ENCODE measurements at places on chromosomes 2 and 18.

DNA sequence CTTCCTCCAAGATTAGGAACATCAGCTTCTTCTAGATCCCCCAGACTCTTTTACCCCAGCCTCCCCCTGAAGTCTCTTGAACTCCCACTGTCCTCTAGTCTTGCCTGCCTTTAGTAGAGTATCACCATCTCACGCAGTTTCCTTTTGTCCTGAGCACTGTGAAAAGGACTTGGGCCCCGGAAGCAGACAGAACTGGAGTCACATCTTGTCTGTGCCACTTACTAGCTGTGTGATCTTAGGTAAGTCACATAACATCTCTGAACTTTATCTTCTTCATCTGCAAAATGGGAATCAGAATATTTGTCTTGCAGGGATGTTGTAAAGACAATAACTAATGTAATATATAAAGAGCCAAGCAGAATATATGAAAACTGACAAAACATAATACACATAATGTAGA lies 8.4 kb upstream of the TRABD2A start:
- DNase-seq = no peak

- no peak for DNase-seq
Observed at GRCh38 chr18:75362435-75362834, 65.1 kb downstream of the SMIM21 start.

GRCh38 chr2:111035830-111036441 lies 84.8 kb upstream of the BCL2L11 start:
- DNase-seq = no peak

DNA sequence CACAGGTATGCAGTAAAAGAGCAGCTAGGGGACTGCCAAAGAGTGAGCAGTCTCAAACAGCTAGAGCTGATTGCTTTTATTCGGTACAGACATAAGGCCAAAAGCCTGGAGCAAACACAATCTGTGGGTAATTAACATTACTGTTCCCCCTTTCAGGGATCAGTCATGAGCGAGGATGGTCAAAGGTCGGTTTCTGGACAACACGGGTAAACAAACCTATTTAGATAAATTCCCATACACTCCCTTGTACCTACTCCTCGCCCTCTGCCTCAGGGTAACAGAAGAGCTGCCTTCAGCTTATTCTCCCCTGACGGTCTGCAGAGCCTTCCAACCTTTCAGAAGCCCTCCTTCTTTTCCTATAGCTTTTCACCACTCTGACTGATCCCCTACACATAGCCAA lies 586.0 kb downstream of the SUCLG1 start:
- DNase-seq = no peak

- DNase-seq = no peak
Observed at GRCh38 chr2:172673056-172673683, 62.5 kb upstream of the RAPGEF4 start.

DNA sequence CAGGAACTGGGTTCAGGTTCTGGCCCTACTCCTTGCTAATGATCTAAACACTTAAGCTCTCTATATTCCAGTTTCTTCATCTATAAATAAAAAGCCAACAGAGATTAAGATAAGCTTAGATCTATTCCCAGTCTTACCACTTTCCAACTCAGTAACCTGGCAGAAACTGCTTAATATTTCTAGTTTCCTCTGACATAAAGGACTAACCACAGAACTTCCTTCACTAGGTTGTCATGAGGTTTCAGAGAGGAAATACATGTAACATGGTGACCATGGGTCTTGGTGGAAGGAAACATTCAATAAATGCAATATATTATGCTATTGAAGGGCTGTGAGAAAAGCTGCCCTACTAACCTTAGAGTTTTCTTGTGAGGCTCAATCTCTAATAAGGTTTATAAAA lies 114.4 kb upstream of the PDE1A start:
- DNase-seq = no peak

- DNase-seq = no peak
Observed at GRCh38 chr2:239445771-239446524, 45.1 kb upstream of the HDAC4 start.

- DNase-seq = no peak
Observed at GRCh38 chr2:218152777-218153176, 14.0 kb downstream of the CXCR1 start.

GRCh38 chr18:55584201-55584600 lies 3.8 kb downstream of the TCF4 start:
- DNase-seq = no peak

GRCh38 chr2:32614084-32614483 lies 13.8 kb upstream of the TTC27 start:
- no peak for DNase-seq

All from chondrocyte (in vitro differentiated cells).